Foreskin fibroblast (primary cell): ENCODE measurements at places on chromosomes 3 and 15.

- no peak for DNase-seq
These were observed 44.3 kb downstream of the PTPRG start for GRCh38 chr3:61605589-61606175.

DNA sequence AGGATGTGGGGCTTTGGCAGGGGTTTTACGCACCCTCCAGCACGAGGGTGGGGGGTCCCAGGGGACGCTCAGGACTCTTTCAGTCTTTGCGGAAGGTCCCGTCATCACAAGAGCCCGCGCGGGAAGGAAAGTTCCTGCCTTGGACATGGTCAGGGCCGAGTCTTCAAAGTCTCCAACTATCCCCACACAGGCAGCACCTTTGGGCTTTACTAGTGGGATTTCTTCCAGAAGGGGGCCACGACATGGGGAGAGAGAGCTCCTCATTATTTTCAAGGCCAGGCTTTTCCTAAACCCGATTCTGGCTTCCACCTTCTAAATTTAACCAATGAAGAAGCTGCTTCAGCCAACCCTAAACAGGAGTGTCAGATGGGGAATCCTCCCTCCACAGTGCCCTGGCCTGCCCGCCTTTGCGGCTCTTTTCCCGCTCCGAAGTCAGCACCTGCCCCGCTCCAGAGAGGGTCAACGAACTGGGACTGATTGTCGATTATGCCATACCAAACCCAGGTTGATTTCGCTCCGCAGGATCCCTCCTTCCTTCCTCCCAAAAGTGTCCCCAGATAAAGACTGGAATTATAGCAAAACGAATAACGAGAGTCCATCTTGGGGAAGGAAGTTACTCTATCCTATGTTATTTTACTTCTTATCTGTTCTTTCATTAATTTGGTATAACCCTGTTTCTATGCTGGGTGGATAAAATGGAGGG lies 11.0 kb downstream of the SHOX2 start:
- no peak for DNase-seq

DNA sequence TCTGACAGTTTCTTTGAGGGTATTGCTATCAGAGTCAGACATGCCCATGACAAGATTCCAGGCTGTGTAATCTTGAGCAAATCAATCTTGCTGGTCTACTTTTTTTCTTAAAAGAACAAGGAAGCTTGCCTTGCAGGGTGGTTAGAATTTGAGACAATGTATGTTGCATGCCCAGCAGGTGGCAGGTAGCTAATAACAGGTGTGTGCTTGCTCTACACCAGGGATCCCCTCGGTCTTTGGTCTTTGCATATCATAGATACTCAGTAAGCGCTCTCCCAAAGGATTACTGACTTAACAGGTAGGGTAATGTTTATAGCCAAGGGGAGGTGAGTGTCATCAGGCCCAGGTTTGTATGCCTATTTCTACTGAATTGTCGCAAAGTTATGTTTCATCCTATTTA lies 37.3 kb downstream of the CACNA1D start:
- DNase-seq: no peak

GRCh38 chr3:25294169-25294805 lies 133.8 kb upstream of the RARB start:
- no peak for DNase-seq

- no peak for DNase-seq
These were observed 289.5 kb upstream of the RGMA start for GRCh38 chr15:93378558-93378957.

GRCh38 chr3:41482134-41482533 lies 282.8 kb downstream of the CTNNB1 start:
- no peak for DNase-seq
